ENCODE measurements at places on chromosomes 4 and X.

GRCh38 chrX:7852166-7852565, 9.2 kb downstream of the VCX start:
- no peak for DNase-seq

GRCh38 chrX:13014111-13015096, 30.0 kb downstream of the FAM9C start:
- no peak for DNase-seq

DNA sequence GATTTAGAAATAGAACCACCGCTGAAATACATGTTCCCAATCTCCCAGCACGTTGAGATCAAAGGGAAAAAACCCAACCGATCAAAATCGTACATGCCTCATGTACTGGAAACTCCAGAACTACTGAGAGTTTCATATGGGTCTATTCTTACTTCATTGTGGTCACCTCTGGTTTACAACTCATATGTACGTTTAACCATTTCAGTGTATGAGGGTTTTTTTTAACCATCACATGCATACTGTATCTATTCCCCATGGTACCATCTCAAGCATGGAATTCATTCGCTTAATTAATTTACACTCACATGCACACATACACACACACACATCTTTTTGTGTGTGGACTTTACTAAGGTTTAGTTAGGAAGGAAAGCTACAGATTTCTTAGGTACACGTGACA, 46.0 kb upstream of the CLNK start:
- DNase-seq = no peak

DNA sequence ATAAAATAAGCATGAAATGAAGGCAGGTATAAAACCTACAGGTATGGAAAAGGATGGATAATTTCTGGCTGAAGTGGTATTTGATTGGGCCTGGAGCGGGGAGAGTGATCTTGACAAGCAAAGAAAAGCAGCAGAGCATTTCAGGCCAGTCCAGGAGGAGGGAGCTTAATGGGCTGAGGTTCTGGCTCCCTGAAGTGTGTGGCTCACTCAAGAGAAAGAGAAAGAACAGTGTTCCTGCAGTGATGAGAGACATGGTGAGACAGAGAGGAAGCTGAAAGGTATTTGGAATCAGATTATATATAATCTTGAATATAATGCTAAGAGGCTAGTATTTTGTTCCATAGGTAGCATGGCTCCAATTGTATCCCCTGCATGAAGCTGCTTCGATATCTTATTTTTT, 153.5 kb downstream of the MGST2 start:
- no peak for DNase-seq

- no peak for DNase-seq
These were observed 1526.2 kb upstream of the IGFBP7 start for GRCh38 chr4:58636381-58636780.

- no peak for DNase-seq
These were observed 11.0 kb downstream of the BCOR start for GRCh38 chrX:40086569-40087335.

GRCh38 chr4:36385951-36386571, 104.6 kb downstream of the DTHD1 start:
- DNase-seq = no peak

GRCh38 chr4:41219421-41219950, 5.1 kb upstream of the APBB2 start:
- no peak for DNase-seq

DNA sequence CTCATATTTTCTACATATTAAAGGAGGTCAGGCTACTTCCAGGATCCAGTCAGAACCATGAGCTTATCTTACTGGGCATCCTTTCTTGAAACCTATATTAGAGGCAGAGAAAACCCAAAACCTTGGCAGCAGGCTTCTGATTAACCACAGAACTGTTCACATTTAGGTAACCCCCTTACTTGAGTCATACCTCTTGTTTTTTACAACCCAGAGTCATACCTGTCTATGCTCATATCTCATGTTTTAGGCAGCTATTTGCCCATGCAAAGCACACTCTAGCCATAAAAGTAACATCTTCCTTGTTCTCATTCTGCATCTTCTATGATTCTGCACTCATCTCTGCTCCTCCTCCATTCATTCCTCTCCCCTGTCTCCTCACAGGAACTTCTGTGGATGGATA, 138.0 kb upstream of the SMIM31 start:
- no peak for DNase-seq

GRCh38 chr4:71932941-71933340, 98.9 kb upstream of the NPFFR2 start:
- no peak for DNase-seq

All from stimulated activated CD8-positive, alpha-beta memory T cell treated with anti-CD3 and anti-CD28 coated beads, Interleukin-15, amount 100 ng/mL, for 4 hours (primary cell).